ENCODE measurements at places on chromosomes 3 and 15.

DNA sequence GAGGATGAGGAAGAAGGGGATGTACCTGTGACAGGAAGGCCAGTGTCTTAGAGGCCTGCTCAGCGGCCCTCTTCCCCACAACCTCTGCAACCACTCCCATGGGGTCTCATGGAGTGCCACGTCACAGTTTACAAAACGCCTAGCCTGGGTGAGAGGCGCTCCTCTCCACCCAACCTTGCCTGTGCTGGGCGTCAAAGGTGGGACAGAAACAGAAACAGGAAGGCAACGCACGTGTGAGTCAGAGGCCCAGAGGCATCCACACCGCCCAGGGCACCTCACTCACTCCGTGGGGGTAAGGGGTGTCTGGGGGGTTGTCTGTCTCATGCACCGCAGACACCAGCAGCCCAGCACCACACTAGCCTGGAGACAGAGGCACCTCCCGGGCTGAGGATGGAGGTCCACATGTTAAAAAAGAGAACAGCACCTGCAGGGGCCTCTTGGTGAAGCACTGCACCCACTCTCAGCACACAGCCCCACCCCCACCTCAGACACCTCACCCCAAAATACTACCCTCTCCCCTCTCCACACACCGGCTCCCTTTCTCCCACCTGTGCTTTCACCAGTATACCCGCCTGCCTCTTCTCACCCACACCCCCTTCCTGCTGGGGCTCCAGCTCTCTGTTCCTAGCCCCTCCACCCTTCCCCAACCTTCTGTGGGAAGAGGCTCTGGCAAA, 4.7 kb upstream of the CALML4 start:
- no peak for DNase-seq

GRCh38 chr3:194575484-194576210, 57.6 kb downstream of the TMEM44 start:
- DNase-seq: no peak

- DNase-seq: peak; percentile 70
Measured at GRCh38 chr3:105369500-105370371, 3.0 kb downstream of the ALCAM start.

DNA sequence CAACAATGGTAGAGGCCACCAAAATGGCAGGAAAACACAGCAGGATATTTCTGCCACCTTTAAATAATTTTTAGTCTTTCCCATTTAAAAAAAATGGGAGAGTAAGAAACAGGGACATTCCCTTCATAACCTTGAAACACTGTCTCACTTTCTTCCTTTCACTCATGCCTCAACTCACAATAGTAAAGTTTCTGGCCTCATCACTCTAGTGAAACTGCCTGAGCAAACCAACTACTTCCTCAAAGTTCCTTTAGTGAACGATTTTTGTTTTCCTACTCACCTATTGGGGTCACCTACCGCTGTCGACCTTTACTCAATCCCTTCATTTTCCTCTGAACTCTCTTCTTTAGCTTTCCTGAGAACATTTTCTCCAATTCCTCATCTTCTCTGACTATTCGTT, 33.0 kb downstream of the SHC4 start:
- DNase-seq: no peak

DNA sequence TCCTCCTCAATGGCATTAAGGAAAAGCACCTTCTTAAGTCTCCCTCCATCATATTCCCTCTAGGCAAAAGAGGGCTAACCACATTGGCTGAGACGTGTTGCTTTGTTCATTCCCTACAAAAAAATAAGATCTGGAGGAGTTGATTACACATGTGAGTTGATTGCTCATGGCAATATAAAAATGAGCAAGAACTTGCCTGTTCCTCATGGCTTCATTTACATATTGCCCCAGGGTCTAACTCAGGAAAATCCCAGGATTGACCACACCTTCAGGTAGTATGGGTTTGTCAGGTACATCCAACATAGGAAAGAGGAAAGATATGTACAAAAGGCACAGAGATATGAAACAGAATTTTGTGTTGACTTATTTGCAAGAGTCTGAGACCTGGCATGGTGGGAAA, 35.5 kb downstream of the NFKBIZ start:
- DNase-seq: no peak

DNA sequence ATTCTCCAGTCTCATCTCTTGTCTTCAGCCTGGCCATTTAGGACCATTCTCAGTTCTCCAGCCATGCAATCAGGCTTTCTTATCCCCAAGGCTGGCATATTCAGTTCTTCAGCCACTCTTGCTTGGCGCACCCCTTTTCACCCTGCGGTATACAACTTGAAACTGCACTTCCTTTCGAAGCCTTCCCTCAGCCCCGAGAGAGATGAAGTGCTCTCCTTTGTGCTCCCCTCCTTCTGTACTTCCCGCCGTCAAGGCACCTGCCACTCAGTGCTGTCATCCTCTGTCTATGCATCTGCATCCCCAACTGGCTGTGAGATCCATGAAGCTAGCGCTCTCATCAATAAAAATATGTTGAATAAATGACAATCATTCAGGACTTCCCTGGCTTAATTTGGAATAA, 45.7 kb downstream of the MORC1 start:
- DNase-seq: no peak

DNA sequence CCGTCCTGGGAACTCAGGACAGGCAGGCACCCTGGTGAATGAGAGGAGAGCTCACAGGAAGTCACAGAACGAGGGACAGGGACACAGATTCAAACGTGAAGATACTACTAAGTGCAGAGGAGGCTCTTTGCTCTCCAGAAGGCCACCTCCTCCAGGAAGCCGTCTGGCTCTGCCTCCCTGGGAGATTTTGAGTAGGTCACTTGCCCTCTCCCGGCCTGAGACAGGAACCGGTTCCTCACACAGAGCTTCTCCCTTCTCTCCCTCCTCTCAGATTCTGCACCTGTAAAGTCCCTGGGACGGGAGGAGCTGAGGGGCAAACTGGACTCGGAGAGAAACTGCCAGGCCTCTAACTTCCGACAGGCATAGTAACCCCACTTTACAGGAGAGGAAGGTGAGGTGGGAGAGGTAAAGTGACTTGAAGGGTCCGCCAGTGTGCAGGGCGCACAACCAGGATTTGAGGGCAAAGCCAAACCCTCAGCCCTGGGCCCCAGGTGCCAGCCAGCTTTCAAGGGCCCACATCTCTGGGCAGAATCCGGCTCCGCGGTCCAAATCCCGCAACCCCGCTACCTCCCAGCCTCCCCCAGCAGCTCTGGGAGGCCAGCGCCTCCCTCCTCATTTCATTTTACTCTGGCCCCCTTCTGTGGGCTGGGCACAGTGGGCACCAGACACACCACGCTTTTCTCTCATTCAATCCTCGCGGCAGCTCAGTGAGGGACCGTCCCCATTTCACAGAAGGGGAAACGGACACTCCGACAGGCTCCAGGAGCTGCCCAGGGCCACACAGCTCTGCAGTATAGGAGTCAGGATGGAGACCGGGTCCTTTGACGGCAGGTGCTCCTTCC, 150.2 kb downstream of the SMAD6 start:
- no peak for DNase-seq

DNA sequence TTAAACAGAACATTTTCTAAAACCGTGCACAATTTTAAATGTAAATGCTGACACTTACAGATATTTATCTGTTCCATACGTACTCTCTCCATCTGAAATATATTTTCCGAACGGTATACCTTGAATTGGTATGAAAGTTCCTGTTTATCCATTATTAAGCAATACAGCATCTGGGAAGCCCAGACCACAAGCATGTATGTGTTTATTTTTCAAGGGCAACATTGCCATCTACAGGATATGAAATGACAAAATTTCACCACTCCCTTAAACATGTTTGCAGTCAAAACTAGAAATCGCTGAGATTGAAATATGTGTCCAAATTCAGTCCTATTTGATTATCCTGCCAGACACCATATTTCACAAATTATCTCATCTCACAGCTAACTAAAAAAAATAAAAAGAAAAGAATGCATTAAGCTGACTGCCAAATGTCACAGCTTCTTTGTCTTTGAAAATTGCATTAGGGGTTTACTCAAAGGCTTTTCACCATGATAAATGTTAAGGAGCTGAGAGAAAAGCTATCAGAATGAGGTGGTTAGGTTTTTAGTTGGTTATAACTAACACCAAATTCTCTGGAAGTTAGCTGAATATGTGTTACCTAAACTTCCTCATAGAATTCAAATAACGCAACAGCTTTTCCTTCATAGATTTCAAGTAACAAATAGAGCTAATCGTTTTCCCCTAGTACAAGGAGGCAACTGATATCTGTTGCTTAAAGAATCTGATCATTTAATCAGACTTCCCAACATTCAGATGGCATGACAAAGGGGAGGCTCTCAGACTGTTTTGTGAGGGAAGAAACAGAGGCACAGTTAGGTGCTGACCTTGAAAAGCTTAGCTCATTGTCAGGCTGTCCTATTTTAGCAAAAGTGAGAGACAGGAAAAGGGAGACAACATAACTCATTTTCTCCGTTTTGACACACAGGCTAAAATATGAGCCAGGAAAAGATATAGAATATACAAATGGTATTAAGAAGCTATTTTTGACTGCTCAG, 533.1 kb downstream of the TBL1XR1 start:
- DNase-seq: peak; percentile 89

DNA sequence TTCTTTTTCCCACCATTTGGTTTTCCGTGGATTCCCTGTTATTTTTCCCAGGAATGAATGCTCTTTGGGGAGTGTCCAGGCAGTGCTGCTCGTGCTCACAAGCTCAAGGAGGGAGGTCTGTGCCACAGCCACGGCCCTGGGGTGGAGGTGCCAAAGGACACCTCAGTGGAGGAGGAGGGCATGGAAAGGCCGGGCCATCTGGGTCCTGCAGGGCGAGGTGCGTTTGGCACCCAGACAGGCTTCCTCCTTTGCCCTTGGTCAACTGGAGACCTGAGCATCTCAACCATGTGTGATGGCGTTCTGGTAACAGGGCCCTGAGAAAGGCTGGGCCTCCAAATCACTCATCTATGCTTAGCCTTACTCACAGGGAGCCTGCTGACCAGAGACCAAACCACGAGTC, 25.4 kb downstream of the KY start:
- DNase-seq: no peak

GRCh38 chr15:73387507-73388255, 18.9 kb upstream of the HCN4 start:
- no peak for DNase-seq

DNA sequence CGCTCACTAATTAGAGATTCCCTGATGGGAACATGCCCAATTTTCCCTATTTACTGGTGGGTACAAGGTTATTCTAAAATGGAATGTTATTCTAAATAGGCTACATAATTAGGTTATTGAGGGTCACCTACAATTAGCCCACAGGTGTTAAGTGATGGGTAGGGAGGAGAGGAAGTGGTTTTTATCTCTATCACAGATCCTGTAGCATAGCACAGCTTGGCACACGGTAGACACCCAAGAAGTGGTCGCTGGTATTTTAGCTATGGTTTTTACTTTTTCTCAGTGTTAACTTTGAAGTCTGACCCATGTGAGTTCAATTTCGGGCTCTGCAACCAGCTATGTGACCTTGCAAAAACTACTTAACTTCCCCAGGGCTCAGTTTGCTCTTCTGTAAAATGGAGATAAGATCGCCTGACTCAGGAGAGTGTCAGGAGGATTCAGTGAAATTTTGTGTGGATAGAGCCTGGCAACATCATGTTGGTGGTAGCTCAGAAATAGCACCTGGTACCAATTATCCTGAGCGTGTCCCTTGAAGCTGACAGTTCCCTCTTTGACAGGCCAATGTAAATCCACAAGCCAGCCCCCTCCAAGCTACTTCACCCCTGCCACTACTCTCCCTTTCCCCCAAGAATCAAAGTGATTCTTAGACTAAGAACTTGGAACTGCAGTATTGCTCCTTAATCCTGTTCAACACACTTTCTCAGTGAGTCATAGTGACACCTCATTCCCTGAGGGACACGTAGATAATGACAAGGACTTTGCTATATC, 8.7 kb upstream of the LMCD1 start:
- DNase-seq: no peak

GRCh38 chr3:127445581-127446343, 144.8 kb downstream of the TPRA1 start:
- DNase-seq: no peak

GRCh38 chr3:48651771-48652170, 10.9 kb downstream of the CELSR3 start:
- no peak for DNase-seq

GRCh38 chr3:26132942-26133341, 343.1 kb downstream of the OXSM start:
- DNase-seq: no peak

- no peak for DNase-seq
Measured at GRCh38 chr3:166445865-166446264, 608.6 kb upstream of the BCHE start.

- DNase-seq: no peak
Measured at GRCh38 chr3:168863561-168863960, 767.8 kb upstream of the GOLIM4 start.

DNA sequence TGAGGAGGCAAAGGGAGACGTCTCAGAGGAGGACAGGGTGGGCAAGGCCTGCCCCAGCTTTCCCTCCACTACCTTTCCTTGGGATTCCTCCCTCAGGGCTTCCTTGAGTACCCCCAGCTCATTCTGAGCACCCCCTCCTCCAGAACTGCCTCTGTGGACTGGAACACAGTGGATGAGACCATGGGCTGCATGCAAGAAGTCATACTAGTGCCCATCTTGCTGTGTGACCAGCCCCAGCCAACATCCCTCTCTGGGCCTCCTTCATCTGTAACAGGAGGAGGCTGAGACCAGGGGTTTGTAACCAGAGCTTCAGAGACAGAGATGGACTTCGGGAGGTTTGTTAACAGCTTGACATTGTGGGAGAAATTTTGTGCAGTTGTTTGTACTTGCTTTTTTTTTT, 25.6 kb downstream of the FEM1B start:
- no peak for DNase-seq

GRCh38 chr15:89363133-89363532, 28.5 kb upstream of the POLG start:
- no peak for DNase-seq

Data from SK-N-MC (cell line).